ENCODE measurements at places on chromosomes 12 and 14.

GRCh38 chr12:728781-729180 lies 23.6 kb upstream of the WNK1 start:
- DNase-seq = no peak

DNA sequence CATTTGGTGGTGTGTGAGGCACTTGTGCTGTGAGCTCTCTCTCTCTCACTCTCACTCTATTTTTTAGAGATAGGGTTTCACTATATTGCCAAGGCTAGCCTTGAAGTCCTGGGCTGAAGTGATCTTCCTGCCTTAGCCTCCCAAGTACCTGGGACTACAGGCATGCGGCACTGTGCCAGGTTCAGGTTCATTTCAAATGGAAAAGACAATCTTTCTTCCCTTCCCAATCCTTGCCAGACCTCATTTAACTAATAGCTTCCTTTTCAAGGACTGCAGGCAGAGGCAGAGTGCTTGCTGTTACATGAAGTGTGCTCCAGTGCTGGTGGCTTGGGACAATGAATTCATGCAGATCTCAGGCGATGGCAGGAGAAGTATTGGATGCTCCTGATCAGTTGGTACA lies 73.2 kb upstream of the BICD1 start:
- DNase-seq = no peak

DNA sequence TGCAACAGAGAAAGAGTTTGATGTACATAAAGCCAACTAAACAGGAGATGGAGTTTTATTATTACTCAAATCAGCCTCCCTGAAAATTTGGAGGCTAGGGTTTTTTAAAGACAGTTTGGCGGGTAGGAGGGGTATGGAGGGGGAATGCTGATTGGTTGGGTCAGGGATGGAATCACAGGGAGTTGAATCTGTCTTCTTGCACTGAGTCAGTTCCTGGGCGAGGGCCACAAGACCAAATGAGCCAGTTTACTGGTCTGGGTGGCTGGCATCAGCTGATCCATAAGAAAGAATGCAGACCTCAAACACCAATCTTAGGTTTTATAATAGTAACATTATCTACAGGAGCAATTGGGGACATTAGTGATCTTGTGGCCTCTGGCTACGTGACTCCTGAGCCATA lies 64.9 kb downstream of the RIN3 start:
- DNase-seq = no peak

DNA sequence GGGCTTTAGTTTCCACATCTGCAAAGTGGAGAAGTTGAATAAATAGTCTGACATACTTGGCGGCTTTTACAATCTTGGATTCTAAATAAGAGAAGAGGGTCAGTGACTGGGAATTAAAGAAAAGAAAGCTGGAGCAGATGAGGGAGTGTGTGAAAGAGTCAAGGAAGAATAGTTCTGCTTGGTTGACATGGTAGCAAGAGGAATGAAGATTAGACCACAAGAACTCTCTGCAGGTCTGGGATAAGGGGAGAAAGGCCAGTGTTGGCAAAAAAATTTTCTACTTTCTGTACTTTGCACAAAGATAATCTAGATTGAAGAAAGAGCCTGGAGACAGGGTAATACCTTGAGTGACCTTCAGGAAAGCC lies 5.9 kb downstream of the ITGB7 start:
- no peak for DNase-seq

- DNase-seq = peak; percentile 12
Measured at GRCh38 chr14:58072288-58073071, 79.5 kb downstream of the ARMH4 start.

DNA sequence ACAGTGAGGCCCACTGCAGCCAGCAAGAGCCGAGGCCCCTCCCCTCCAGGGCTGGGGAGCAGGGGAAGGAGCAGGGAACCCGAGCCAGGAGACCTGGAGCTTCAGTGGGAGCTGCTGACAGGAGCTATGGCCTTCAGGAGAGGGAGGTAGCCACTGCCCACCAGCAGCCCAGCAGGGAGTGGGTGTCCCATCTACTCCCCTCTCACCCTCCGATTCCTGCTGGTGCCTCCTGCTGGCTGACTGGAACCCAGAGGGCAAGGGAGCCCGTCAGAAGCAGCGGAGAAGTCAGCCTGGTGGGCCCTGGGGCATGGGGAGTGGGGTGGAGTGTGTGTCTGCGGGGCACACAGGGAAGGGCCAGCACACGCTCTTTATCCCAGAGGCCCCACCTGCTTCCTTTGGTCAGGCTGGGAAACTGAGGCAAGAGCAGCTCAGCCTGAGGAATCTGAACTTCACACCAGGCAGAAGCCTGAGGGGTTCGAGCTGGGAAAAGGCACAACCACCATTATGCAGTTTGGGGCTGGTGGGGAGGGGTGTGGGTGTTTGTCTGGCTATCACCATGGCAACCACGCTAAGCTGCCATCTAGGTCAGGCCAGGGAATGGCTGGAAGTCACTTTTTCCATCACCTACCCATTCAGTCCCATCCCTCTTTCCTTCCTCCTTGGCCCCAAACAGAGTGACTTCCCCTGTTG lies 36.8 kb upstream of the PLEKHG6 start:
- DNase-seq = no peak

- no peak for DNase-seq
Measured at GRCh38 chr14:94966344-94966743, 191.0 kb downstream of the DICER1 start.

Measured in stimulated activated CD4-positive, alpha-beta T cell treated with anti-CD3 and anti-CD28 coated beads, Interleukin-15, amount 100 ng/mL, for 48 hours (primary cell).